ENCODE measurements at places on chromosomes 12 and 14. TPM values are rescaled to one million over a fixed set of nuclear protein-coding genes. Genes with fewer than 3 reads are reported as not detected.

Gene BCAT1
- 2.5 TPM for total RNA-seq

Gene BICDL1
- total RNA-seq, result not detected

Gene CCDC38
- not detected for total RNA-seq

Gene CLEC1B
- total RNA-seq, result not detected

Gene PTCSC3
- total RNA-seq, result not detected

Gene DDN
- 26.8 TPM for total RNA-seq

Data from gastrocnemius medialis (tissue), 4 donors.